Foreskin keratinocyte (primary cell): ENCODE measurements at places on chromosomes 7 and 10.

GRCh38 chr7:73391396-73391795 lies 42.2 kb upstream of the FZD9 start:
- DNase-seq, result no peak

GRCh38 chr10:88467835-88468485 lies 115.2 kb downstream of the RNLS start:
- DNase-seq, result no peak

DNA sequence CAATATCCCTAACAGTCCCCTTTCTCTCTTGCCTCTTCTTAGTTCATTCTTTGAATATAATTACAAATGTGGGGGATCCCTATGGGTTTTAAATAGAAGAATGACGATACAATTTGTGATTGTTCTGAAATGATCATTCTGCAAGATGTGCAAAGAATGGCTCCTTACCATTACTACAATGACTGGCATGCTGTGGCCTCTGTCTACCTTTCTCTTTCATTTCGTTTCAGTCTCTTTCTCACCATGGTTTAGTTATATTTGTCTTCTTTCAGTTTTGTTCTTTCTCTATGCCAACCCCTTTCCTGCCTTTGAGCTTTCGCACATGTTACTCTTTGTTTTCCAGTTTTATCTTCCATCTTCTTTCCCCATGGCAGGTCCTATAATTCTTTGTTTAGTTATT lies 176.5 kb downstream of the SUGCT start:
- DNase-seq, result no peak

GRCh38 chr7:92722541-92722940 lies 113.8 kb downstream of the CDK6 start:
- no peak for DNase-seq

DNA sequence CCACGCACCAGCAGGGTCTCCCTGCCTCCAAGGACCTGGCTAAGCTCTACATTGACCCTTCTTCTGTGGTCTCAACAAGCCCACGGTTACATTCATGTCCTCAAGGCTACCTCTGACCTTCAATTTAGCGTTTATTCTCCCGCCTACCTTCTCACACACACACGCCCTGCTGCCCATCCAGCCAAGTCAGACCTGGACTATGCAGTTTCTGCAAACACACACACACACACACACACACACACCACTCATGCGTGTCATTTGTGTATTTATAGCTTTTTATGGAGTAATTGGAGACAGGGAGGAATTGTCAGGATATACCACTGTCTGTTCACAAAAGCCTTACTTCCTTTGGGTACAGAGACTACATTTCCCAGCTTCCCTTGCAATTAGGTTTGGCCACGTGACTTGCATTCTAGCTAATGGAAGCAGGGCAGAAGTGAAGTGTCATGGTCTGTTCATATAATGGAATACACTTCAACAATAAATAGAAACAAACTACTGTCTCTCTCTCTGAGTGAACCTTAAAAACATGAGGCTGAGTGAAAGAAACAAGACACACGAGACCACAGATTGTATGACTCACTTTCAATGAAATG lies 53.8 kb upstream of the CPXM2 start:
- peak; percentile 20 for DNase-seq

- DNase-seq, result peak; percentile 13
Observed at GRCh38 chr10:11325817-11326216, 285.6 kb downstream of the USP6NL start.
